ENCODE measurements at places on chromosomes 4 and X.

DNA sequence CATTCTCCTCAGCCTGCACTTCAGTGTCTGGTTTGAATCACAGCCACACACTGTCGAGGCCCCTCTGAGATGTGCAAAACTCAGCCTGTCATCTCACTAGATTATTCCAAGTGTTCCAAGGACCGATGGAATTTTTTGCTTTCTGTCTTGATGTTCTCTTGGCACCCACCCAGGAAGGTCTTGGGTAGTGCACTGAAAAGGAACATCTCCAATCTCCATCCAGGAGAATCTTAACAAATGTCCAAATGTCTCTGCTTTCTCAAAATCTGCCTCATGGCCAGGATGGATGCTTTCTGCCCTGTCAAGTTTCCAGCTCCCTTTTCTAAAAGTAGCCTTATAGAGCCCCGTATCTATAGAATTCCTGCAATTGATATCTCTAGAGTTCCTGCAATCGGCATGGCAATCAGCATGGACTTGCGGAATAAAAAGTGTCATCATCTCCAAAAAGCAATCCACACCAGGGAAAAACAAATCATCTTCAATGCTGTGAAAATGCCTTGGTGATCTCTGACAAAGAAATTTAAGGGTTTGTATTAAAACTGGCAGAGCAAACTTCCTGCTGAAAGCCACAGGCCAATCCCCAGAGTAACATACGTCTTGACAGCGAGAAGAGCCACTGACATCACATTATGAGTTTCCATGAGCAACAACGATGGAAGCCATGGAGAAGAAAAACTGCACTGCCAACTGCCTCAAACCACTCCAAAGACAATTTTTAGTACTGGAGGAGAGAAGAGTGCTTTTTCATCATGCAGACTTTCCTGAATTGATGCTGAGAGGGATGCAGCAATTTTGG is 215.3 kb upstream of the FAM9B start:
- DNase-seq = no peak

DNA sequence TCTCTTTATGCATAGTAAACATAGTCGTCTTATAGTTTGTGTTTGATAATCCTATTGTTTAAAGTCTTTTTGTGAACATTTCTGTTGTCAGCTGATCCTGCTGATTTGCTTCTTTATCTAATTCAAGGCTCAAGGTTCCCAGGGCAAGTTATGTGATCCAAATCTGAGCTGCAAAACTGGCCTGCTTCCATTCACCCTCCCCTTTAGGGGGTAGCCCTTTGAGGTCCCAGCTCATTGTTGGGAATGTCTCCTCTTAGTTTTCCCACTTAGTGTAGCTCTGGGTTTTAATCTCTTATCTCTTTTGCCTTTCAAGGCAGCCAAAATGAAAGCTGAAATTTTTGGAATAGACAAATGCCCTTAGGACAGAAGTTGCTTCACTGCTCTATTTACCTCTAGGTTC is 40.2 kb upstream of the MAGED1 start:
- no peak for DNase-seq

DNA sequence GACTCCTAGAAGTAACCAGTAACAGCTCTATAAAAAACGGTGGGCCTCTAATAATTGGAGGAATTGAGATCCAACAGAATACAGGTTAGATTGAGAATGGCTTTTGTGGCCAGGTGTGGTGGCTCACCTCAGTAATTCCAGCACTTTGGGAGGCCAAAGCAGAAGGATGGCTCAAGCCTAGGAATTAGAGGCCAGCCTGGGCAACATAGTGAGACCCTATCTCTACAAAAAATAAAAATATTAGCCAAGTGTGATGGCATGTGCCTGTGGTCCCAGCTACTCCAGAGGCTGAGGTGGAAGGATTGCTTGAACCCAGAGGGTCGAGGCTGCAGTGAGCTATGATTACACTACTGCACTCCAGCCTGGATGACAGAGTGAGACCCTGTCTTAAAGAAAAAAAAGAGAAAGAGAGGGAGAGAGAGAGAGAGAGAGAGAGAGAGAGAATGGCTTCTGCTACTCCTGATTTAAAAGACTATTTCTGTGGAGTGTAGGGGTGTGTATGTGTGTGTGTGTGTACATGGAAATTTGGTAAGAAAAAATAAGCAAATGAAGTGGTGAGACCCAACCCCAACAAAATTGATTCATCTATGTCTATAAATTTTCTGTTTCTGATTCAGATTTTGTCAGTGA is 89.3 kb downstream of the FRMPD4 start:
- DNase-seq = no peak

DNA sequence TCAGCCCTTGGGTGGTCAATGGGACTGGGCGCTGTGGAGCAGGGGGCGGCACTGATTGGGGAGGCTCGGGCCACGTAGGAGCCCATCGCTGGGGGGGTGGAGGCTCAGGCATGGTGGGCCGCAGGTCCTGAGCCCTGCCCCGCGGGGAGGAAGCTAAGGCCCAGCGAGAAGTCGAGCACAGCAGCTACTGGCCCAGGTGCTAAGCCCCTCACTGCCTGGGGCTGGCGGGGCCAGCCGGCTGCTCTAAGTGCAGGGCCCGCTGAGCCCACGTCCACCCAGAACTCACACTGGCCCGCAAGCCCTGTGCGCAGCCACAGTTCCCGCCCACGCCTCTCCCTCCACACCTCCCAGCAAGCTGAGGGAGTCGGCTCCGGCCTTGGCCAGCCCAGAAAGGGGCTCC is 66.4 kb downstream of the ZNF141 start:
- DNase-seq = no peak
